Kidney (tissue), 22 donors: ENCODE measurements at places on chromosomes 12 and 14. TPM values are rescaled to one million over a fixed set of nuclear protein-coding genes. Genes with fewer than 3 reads are reported as not detected.
A peak's percentile ranks its signal among the peaks of the same experiment; 100 is the strongest.

Gene RGS6
- total RNA-seq = 1.1 TPM

Gene KCNC2
- total RNA-seq = not detected

Gene CFAP251
- 10.8 TPM for total RNA-seq

DNA sequence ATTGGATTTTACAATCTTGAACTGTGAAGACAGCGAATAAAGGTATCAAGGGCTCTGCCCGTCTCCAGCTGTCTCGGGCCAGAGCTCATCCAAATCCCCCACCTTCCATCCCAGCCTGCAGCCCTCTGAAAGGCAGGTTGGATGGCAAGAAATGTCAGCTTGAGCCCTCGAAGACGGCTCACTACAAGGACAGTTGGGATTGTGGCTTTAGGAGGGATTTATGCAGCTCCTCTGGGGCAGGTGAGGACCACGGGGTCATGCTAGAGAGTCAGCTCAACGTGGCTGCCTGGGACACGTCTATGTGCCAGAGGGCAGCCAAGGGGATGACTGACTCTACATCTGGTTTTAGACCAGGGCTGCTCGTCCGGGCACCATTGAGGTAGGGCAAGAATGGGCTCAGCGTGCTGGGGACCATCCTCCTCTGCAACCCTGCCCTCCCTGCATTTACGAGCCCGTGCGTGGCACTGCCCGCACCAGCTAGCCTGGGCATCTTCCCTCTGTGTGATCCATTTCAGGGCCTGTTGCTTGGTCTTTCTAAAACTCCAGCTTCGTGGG lies 16.2 kb downstream of the MVK start:
- H3K4me3 ChIP-seq = no peak overlapping the region
- no peak for DNase-seq
- H3K36me3 ChIP-seq = peaks cover 3% of the 10 kb centered on the region
- no peaks in the 10 kb centered on the region for H3K27me3 ChIP-seq
- H3K27ac ChIP-seq = no peak overlapping the region

GRCh38 chr12:41264281-41264680 lies 76.2 kb downstream of the PDZRN4 start:
- H3K27ac ChIP-seq = no peak overlapping the region
- no peak for DNase-seq
- H3K27me3 ChIP-seq = no peaks in the 10 kb centered on the region
- H3K4me1 ChIP-seq = no peaks in the 10 kb centered on the region

- H3K4me3 ChIP-seq = no peak overlapping the region
- no peaks in the 10 kb centered on the region for H3K36me3 ChIP-seq
- no peak overlapping the region for H3K27ac ChIP-seq
- H3K4me1 ChIP-seq = no peaks in the 10 kb centered on the region
- DNase-seq = no peak
- no peaks in the 10 kb centered on the region for H3K27me3 ChIP-seq
These were observed 53.6 kb downstream of the R3HDM2 start for GRCh38 chr12:57377103-57377840.

GRCh38 chr14:104101086-104101621 lies 15.7 kb downstream of the ASPG start:
- no peak overlapping the region for H3K27ac ChIP-seq
- DNase-seq = peak; percentile 45
- H3K27me3 ChIP-seq = no peaks in the 10 kb centered on the region
- no peak overlapping the region for H3K4me3 ChIP-seq

DNA sequence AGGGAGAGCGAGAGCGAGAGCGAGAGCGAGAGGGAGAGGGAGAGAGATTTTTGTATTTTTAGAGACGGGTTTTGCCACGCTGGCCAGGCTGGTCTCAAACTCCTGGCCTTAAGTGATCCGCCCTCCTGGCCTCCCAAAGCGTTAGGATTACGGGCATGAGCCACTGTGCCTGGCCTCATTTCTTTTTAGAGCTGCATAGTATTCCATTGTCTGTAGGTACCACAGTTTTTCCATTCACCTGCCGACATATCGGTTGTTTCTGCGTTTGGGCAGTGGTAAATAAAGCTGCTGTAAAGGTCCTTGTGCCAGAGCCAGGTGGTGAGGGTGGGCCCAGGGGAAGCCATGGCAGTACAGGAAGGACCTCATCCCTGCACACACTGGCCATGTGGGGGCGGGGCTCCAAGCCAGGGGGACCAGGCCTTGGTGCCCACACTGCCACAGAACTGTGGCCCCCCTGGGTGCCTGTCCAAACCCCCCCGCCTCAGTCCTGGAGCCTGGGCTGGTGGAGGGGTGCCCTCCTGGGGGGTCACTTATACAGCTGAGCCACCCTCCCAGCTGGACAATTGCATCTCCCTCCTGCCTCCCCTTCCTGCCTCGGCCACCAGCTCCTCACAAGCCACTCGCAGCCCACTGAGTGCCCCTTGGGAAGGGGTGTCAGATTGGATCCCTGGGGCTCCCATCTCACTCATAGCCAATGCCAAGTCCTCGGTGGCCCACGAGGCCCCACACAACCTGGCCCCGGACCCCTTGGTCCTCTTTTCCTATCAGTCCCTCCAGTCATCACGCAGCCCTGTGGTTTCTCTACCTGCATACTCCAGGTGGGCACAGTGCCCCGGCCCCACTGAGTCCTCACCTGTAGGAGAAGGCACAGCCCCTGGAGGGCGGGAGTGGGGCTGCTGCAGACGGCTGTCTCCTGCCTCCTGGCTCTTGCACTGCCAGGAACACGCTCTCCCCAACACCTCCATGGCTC lies 1.7 kb upstream of the PUS1 start:
- peaks cover 8% of the 10 kb centered on the region for H3K36me3 ChIP-seq
- H3K27ac ChIP-seq = no peak overlapping the region
- peak; percentile 80 for DNase-seq
- peaks cover 4% of the 10 kb centered on the region for H3K4me1 ChIP-seq

- peaks cover 2% of the 10 kb centered on the region for H3K36me3 ChIP-seq
- no peak for DNase-seq
- no peaks in the 10 kb centered on the region for H3K4me1 ChIP-seq
These were observed 80.4 kb downstream of the DAAM1 start for GRCh38 chr14:59268858-59269257.
